CD4-positive, alpha-beta T cell treated with Interleukin-10 for 1 hour (primary cell): ENCODE measurements at places on chromosomes 6 and 20.

DNA sequence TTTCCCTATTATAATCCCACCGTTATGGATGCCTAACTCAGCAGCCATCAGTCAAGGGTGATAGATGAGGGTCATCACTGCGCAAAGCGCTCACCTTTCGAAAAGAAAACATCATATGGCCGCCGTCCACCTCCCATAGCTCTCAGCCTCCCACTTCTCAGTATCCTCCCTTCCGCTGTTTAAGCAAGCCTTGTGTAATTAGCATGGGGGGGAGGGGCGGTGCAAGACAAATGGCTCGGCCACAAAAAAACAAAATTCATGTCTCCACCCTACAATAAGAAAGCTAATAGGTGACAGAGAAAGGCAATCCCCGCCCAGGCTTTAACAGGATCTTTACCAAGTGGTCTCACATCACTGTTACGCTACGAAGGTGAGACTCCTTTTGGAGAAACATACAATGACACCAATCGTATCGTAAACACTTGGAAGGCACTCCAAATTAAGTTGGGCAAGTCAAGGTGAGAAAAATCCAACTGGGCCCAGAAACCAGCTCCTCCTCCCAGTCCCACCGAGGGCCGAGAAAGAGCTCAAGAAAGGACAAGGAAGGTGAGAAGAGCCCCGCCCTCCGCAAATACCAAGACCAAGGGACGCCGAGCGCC lies 645 bp downstream of the DDX39B start:
- peak; percentile 85 for DNase-seq

GRCh38 chr20:44040202-44040915 lies 125.7 kb downstream of the TOX2 start:
- DNase-seq = no peak

- no peak for DNase-seq
Measured at GRCh38 chr6:108766419-108766818, 81.8 kb upstream of the ARMC2 start.

GRCh38 chr6:89492025-89492640 lies 59.2 kb downstream of the ANKRD6 start:
- no peak for DNase-seq

DNA sequence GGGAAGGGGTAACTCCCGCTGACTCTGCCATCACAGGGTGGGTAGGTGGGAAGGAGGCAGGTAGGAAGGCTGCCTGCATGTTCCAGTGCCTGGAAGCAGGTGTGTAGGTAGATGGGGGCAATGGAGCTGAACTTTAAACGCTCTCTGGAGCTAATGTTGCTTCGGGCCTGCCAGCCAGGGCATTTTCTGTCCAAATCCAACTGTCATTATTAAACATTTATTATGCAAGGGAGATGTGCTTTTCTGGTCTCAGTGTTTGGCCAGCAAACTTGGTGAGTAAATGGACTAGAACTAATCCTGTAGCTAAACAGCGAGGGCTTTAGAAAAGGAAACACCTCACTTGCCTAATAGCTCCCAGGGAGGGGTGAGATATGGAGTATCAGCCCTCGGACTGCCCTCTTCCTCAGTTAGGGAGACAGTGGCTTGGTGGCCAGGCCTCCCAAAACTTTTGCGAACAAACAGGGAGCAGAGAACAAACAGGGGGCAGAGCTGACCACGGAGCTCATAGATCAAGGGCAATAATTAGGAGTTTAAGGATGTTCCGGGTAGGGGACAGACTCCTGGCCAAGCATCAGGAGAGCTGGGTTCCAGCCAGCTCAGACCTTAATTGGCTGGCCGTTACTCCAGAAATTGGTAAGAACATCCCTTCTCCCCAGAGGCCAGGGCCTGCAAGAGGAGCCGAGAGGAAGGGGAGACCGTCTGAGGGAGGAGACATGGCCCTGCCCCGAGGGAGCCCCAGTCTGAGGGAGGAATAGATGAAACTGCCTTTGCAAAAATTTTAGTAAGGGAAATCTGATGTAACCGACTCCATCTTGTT lies 131.1 kb downstream of the VEGFA start:
- DNase-seq = no peak

DNA sequence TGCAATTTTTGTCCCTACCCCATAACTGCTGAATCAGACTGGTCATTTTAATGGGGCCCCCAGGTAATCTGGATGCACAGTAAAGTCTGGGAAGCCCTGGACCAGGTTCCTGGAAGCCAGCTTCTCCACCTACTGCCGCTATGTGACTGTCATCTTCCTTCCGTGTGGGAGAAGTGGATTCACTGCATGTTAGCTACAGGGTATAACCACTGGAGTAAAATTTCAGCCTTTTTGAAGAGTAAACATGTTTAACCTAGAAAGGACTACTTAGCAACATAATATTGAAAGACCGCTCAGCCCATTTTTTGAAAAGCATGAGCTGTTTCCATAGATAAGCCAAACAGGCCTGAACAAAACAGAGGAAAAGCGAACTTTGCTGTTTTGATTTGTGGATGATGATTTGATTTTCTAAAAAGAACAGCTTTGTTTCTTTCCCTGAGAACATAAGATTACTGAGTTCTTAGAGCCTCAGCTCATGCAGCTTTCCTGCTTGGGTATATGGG lies 208.1 kb downstream of the PLCB4 start:
- DNase-seq = no peak

DNA sequence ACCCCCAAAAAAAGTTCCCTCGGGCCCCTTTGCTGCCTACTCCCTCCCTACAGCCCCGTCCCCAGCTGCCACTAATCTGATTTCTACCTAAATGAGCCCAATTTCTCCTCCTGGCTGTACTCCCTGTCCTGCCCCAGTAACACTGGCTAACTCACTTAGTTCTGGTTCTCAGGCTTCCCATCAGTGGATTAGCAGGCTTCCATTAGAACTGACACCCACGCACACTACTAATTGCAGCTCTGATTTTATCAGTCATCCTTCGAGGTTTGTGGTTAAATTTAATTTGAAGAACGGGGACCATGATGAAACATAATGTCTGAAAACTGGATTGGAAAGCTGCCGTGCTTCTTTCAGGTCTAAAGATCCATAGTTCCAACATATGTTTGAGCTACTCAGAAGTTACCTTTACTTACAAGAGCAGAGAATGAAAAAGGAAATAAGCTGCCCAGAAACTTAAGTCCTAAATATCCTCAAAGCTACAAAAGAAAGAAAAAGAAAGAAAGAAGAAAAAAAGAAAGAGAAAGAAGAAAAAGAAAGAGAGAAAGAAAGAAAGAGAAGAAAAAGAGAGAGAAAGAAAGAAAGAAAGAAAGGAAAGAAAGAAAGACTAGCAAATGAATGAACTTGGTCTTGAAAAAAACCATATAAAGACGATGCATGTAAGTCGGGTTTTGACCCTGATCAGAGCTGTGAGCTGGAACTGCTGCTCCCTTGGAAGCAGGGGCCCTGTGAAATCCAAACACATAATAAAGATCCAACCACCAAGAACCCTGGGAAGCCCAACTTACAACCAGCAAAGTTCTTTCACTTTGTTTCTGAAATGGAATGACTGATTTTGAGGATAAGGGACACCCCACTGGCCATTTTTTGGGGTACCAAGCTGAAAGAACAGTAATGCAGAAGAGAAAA lies 51.7 kb downstream of the CNKSR3 start:
- no peak for DNase-seq

DNA sequence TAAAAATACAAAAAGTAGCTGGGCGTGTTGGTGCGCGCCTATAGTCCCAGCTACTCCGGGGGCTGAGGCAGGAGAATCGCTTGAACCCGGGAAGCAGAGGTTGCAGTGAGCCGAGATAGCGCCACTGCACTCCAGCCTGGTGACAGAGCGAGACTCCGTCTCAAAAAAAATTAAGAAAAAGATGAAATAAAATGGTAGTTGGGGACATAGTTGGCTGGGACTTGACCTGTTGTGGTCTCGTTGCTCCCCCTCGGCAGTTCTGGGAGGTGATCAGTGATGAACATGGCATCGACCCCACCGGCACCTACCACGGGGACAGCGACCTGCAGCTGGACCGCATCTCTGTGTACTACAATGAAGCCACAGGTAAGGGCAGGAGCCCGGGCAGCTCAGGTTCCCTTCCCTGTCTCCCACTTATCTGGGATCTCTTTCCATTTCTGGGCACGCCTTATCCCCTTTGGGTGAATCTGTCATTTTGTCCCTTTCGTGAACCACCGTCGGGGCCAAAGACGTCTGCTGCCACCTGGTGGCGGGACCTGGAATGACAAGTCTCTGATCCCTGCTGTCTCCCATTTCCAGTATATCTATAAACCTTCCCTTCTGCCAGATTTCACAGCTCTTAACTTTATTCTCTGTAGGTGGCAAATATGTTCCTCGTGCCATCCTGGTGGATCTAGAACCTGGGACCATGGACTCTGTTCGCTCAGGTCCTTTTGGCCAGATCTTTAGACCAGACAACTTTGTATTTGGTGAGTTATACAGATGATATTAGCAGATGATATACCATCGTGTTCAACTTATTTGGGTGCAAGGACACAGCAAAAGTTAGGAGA lies 2.3 kb downstream of the TUBB start:
- DNase-seq = peak; percentile 88

- DNase-seq = no peak
Measured at GRCh38 chr6:25627001-25627400, 25.0 kb upstream of the SCGN start.

DNA sequence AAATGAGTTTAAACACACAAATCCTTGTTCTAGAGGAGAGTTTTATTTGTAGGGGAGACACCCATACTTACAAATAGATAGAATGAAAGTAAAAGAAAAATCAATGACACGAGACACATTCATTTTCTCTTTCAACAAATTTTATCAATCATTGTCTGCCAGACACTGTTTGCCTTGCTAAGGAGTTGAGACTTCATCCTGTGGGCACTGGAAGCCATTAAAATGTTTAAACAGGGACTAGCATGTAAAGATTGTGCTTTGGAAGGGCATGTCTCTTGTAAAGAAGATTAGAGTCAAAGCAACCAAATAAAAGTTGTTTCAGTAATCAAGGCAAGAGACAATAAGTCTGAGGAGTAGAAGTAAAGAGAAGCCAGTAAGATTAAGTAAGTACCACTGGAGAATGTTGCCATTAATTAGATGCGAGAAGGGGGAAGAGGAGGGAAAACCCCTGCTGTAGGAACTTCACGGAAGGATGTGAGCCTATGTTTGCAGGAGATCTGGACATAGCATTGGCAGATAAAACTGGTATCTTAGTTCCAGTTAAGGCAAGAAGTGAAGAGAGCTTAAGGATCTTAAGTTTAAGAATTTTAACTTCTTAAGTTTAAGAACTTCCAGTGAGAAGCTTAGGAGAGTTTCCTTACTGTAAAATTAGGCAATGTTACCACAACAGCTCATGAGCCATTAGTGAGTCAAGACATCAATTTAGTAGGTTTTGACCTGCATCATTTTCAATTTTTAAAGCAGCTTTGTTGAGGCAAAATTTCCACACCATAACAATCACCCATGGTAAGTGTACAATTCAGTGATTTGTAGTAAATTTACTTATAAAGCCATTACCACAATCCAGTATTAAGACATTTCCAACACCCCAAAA lies 117.0 kb upstream of the UST start:
- no peak for DNase-seq

- DNase-seq = no peak
Measured at GRCh38 chr6:3707024-3707423, 44.5 kb downstream of the PXDC1 start.

GRCh38 chr6:23202207-23202606 lies 632.8 kb downstream of the HDGFL1 start:
- no peak for DNase-seq

DNA sequence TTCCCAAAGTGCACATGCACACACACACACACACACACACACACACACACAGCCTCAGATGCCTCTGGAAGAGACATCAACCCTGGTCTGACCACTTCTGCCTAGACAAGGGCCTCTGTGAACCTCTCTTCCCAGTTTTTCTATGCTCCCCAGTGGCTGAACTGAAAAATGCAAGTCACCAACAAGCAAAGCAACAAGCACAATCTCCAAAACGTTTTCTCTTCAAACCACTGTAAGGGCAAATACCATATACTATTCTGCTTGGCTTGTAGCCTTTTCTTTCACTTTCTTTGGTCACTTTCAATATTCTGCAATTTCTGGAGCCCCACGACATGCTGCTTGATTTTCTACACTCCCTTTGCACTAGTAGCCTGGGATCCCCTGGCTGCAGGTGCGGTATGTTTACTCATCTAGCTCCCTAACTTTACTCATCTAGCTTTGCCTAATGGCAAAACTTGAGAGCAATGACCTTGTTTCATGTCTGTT lies 121.4 kb upstream of the DST start:
- no peak for DNase-seq

DNA sequence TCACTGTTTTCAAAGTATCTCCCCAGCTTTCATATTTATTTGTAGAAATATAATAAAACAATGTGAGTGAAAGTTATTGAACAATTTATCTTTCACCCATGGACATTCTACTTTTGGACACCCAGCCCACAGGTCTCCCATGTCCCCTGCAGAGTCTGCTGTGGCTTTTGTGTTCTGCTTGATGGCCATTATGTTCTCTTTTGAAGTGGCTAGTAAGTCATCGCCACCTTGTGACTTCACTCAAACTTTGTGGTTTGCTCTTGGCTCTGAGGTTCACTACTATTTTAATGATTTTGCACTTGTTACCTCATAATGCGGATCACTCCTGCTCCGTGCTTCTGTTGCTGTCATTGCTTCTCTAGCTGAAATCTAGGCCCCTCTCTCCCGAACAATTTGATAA lies 10.2 kb upstream of the DEFB113 start:
- no peak for DNase-seq

DNA sequence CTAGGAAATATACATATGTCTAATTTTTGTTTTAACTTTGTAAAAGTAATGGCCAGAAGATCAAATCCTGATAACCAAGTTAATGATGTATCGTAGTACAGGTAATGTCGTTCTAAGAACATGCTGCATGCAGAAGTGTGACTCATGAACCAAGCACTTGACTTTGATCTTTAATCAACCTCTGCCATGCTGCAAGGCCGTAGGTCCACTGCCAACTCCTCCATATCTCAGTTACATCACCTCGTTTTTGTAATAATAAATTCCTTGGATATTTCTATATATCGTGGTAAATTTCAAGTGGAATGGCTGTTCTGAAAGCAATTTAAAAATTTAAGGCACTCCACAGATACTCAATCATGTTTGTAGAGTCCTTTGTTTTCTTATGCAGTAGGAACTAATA lies 771.7 kb downstream of the EPHA7 start:
- no peak for DNase-seq

- DNase-seq = no peak
Measured at GRCh38 chr6:163420289-163420614, 5.7 kb downstream of the QKI start.

DNA sequence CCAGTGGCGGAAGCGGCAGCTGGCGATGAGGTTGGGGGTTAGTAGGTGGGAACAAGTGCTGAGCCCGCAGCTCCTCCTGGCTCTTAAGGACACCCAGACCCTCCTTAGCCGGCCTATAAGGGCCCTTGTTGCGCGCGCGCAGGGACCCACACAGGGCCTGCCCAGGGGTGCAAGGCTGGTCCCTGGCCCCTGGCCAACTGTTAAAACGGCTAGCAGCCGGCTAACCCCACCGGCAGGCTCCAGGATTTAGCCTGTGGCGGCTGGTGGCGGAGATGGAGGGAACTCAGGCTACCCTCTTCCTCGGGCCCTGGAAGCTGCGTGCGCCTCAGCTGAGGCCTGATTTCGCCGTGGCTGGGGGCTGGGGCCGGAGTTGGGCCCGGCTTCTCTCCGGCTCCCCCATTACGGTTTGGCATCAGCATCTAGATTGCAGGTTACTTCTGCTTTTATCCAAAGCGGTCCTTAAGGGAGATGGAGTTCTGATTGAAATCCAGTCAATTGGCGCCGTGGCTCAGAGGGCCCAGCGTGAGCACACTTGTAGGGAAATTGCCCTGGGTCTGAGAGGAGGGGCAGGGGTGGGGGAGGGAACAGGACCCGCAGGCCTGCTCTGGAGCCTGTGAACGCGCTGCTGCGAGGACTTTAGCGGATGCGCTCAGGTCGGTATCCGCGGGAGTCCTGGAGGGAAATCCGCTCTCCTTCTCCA lies 36.9 kb upstream of the CCDC167 start:
- DNase-seq = no peak
